Effector memory CD4-positive, alpha-beta T cell (primary cell): ENCODE measurements at places on chromosomes 1 and 21.

DNA sequence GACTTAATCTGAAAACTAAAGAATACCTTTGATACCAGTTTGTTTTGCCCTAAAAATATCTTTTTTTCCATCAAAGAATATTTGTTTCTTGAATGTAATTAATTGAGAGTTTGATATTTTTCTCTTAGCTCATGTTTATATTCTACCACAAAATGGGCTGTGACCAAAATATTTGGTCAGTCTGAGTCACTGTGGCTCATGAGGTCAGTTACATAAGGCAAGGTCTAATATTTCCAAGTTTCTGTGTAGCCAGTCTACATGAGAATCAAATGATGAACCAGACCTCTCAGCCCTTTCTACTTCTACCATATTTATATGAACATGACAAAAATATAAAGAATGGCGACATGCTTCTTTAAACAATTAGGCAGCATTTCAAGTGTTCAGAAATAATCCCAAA is 83.0 kb upstream of the IVNS1ABP start:
- H3K27me3 ChIP-seq: no peaks in the 10 kb centered on the region
- no peak overlapping the region for H3K27ac ChIP-seq
- no peak for DNase-seq

DNA sequence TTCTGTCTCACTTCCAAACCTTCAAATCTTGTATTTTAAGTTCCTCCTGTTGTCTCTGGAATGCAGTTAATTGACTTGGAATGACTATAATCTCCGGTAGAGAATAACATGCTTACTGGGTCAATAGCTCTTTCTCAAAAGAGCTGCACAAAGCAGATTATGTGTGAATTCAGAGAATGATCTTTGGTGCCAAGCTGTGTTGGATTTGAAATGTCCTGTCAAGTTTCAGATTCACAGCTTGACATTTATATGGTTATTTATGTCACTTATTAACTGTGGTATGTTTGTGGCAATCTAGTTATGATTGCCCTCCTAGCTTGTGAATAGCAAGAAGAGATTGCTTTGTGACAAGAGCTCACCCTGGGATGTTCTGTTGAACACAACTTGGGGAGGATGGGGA is 128.3 kb upstream of the KCNE2 start:
- H3K4me1 ChIP-seq: no peaks in the 10 kb centered on the region
- no peak for DNase-seq
- H3K27ac ChIP-seq: no peak overlapping the region
- H3K4me3 ChIP-seq: no peak overlapping the region
- no peaks in the 10 kb centered on the region for H3K36me3 ChIP-seq
- no peaks in the 10 kb centered on the region for H3K27me3 ChIP-seq

DNA sequence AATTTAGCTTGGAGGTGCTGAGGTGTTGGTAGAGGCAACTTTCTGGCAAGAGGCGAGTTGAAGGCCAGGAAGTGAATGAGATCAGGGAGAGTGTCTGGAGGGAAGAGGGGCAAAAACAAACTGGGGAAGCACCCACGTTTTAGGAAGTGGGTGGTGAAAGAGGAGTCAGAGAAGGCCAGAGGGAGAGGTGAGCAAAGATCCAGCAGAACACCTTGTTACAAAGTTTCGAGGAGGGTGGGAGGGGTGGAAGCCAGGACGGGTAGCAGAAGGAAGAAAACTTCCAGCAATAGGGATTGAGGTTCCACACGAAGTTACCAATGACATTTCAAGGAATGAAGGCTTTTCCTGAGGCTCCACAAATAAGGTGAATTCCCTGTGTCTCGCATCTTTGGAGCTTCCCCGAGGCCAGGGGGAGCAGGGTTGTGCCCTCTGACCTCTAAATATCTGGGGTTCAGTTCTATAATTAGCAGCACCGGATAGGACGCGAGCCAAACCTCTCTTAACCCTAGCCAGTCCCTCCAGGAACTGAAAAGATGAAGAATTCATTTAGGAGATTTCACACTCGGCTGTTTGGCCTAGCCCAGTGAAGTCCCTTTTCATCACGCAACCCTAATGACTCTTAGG is 578 bp upstream of the SESN2 start:
- no peaks in the 10 kb centered on the region for H3K27me3 ChIP-seq
- DNase-seq: no peak
- H3K27ac ChIP-seq: no peak overlapping the region
- peaks cover 35% of the 10 kb centered on the region for H3K4me1 ChIP-seq
- no peaks in the 10 kb centered on the region for H3K36me3 ChIP-seq

- H3K4me1 ChIP-seq: peaks cover 12% of the 10 kb centered on the region
- H3K4me3 ChIP-seq: no peak overlapping the region
- no peaks in the 10 kb centered on the region for H3K27me3 ChIP-seq
- no peak overlapping the region for H3K27ac ChIP-seq
- H3K36me3 ChIP-seq: no peaks in the 10 kb centered on the region
Observed at GRCh38 chr1:91700771-91701471, 185.0 kb downstream of the TGFBR3 start.

DNA sequence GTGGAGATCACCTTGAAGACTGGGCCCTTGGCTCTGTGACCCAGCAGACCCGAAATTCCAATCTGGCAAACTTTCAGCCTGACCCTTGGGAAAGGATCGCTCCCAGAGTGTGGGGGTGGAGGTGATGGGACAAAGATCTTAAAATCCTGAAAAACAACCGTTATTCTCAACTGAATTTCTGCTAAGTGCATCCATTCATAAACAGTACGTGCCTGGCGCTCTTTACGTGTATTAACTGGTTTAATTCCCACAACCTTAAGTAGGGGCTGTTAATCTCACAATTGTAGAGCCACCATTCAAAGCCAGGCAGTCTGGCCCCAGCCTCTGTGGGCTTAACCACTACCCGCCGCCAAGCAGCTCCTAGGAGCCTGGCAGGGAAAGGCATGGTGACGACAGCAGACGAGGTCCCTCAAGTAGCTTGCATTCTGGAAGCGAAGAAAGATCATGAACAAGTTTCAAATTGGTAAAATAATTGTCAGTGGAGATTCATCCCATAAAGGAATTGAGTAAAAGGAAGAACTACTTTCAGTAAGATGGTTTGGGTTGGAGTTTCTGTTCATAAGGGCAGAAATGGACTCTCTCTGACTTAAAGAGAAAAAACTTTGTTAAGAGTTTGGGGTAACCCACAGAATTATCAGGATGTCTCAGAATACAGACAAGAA is 11.4 kb upstream of the RGS16 start:
- peak; percentile 45 for DNase-seq
- peak overlapping the region; percentile 53 for H3K4me3 ChIP-seq
- no peaks in the 10 kb centered on the region for H3K36me3 ChIP-seq
- H3K27ac ChIP-seq: peak overlapping the region; percentile 44
- H3K4me1 ChIP-seq: peaks cover 28% of the 10 kb centered on the region
- no peaks in the 10 kb centered on the region for H3K27me3 ChIP-seq

DNA sequence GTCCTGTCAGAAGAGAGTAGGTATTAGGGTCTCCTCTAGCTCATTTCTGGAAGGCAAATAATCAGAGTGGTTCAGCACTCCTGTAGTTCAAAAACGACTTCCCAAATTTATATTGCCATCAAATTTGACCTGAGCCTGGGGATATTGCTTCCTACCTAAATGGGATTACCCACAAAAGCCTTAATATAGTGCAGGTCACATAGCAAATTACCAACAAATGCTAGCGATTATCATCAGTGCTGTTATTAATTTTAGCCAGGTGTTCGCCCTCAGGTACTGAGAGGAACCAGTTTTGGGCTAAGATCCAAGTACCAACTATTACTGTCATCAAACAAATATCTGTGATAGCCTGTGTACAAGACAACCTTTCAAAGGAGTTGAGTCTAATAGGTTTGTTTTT is 661.8 kb upstream of the PTBP2 start:
- H3K36me3 ChIP-seq: no peaks in the 10 kb centered on the region
- H3K27me3 ChIP-seq: no peaks in the 10 kb centered on the region
- H3K27ac ChIP-seq: no peak overlapping the region
- no peak for DNase-seq
- H3K4me3 ChIP-seq: no peak overlapping the region

DNA sequence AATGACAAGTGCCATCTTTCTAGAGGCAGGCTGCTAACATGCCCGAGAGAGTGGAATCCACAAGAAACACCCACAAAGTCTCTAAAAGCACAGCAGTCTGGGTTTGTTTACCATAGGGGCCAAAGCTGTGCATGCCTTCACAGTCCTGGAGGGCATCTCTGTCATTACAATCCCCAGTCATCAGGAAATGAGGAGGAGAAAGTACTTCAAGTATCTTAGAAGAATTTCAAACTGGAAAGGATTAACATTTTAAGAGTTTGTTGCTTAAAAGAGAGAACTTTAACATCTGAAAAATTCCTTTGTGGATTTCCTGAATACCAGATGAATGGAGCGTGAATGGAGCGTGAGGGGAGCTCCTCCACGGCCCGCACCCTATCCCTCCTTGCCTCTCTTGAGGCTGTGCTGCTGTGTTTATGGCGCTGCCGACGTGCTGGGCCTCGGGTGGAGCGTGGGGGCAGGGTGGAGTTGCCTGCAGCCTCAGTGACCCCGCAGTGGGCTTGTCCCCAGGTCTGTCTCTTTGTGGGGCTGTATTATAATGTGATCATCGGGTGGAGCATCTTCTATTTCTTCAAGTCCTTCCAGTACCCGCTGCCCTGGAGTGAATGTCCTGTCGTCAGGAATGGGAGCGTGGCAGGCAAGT is 23.3 kb downstream of the SLC6A17 start:
- no peaks in the 10 kb centered on the region for H3K27me3 ChIP-seq
- no peaks in the 10 kb centered on the region for H3K36me3 ChIP-seq
- H3K27ac ChIP-seq: no peak overlapping the region

GRCh38 chr21:35156293-35157278 is 107.5 kb upstream of the RUNX1 start:
- no peaks in the 10 kb centered on the region for H3K27me3 ChIP-seq
- H3K27ac ChIP-seq: no peak overlapping the region
- H3K4me3 ChIP-seq: no peak overlapping the region
- DNase-seq: no peak
- no peaks in the 10 kb centered on the region for H3K4me1 ChIP-seq
- no peaks in the 10 kb centered on the region for H3K36me3 ChIP-seq

DNA sequence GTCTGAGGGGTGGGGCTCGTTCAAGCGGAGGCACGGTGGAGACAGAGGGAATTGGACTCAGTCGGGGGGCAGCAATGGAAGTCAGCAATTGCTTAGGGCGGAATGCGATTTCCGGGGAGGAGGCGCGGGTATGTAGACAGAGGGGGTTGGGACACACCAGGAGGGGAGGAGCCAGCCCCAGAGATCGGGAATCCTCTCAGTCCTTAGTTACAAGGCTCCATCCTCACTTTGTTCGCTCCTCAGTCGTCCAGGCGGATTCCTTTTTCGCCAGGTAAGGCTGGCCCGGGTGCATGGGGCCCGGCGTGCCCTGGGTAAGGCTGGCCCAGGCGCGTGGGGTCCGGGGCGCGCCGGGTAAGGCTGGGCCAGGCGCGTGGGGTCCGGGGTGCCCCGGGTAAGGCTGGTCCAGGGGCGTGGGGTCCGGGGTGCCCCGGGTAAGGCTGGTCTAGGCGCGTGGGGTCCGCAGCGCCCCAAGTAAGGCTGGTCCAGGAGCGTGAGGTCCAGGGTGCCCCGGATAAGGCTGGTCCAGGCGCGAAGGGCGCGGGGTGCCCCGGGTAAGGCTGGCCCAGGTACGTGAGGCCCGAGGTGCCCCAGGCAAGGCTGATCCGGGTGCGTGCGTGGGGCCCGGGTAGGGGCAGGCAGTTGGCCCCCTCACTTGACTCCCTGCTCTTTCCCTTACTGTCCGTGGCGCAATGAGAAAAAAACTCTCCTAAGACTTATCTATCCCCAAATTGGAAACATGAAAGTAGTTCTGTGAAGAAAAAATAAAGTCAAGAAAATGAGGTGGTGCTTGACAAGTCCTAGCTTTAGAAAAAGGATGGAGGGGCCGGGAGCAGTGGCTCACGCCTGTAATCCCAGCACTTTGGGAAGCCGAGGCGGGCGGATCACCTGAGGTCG is at the start of gene L1TD1:
TSS of gene L1TD1 (plus strand) at position 199 of the 894 bp plus-strand sequence. CDS start 11,780 bp downstream, outside the sequence.
- no peak within 1 kb of the TSS for H3K4me3 ChIP-seq
- H3K36me3 ChIP-seq: no peaks in the 10 kb centered on the region
- no peak for DNase-seq
- no peaks in the 10 kb centered on the region for H3K4me1 ChIP-seq
- H3K27ac ChIP-seq: no peak within 1 kb of the TSS

GRCh38 chr1:98299861-98300260 is 361.7 kb upstream of the SNX7 start:
- no peaks in the 10 kb centered on the region for H3K27me3 ChIP-seq
- no peak for DNase-seq
- H3K27ac ChIP-seq: no peak overlapping the region
- H3K36me3 ChIP-seq: no peaks in the 10 kb centered on the region

- no peaks in the 10 kb centered on the region for H3K36me3 ChIP-seq
- H3K27ac ChIP-seq: no peak overlapping the region
- H3K27me3 ChIP-seq: no peaks in the 10 kb centered on the region
- H3K4me1 ChIP-seq: no peaks in the 10 kb centered on the region
- no peak for DNase-seq
Observed at GRCh38 chr1:8727809-8728213, 89.6 kb downstream of the RERE start.

GRCh38 chr1:20189664-20190063 is 3.3 kb upstream of the PLA2G2C start:
- H3K4me3 ChIP-seq: no peak overlapping the region
- H3K27ac ChIP-seq: no peak overlapping the region
- no peaks in the 10 kb centered on the region for H3K27me3 ChIP-seq
- no peaks in the 10 kb centered on the region for H3K36me3 ChIP-seq
- DNase-seq: no peak
- peaks cover 28% of the 10 kb centered on the region for H3K4me1 ChIP-seq

DNA sequence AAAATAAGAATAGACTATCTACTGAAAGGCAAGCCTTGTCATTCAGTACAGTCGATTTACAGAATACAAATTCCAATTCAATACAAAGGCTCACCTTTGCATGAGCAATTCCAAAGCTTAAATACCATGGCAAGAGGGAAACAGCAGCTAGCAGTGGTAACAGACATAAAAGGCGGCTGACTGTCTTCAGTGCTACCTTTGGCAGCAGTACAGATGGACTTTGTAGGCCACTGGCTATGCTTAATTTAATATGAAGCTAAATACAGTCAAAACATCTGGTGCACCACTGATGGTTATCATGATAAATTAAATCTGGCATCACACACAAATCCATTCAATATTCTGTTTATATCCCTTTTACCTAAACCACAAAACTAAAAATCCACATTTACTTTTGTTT is 62.4 kb downstream of the RERE start:
- H3K4me3 ChIP-seq: no peak overlapping the region
- H3K4me1 ChIP-seq: no peaks in the 10 kb centered on the region
- no peak overlapping the region for H3K27ac ChIP-seq
- no peak for DNase-seq
- no peaks in the 10 kb centered on the region for H3K27me3 ChIP-seq
- no peaks in the 10 kb centered on the region for H3K36me3 ChIP-seq
